ENCODE measurements at places on chromosomes 5 and 9.

DNA sequence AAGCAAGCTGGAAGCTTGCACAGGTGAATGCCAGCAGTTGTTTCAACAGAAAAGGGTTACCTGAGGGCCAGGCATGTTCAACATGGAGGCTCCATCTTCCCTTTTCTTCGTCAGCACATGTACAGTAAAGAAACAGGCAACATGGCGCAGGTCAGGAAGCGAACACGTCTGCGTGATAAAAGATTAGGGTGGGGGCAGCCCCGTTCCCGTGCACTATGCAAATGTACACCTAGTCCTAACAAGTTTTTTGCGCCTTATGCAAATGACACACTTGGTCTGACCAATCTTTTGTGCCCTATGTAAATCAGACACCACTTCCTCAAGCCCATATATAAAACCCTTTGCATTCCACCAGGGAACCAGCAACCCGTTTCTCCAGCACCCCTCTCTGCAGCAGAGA lies 452.1 kb upstream of the PTPRD start:
- DNase-seq, result no peak

DNA sequence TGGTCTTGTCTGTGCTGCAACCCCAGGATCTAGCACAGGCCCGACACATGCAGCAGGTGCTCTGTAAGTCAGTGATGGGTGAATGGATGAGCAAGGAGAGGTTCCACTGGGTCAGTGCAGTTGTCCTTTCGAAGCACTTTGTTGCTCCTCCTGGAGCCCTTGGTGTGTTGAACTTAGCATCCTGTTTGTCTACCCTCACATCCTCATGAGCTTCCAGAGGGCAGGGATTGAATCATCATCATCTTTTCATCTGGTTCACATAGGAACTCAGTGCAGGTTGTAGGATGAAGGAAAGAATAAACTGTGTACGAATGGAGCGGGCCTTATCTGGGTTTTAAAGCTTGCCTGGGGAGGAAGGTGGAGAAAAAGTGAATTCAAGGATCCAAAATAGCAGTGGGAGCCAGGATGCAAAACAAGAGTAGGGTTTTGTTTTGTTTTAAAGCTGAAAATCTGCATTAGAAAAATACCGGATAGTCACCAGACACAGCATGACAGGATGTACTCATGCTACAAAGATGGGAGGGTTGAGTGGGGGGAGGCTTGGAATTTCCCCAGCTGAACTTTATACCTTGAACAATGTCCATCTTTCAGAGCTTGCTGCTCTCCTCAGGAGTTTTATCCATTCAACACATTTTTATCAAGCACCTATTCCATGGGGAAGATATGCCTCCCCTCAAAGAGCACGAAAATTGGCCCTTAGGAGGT lies 55.8 kb downstream of the PTTG1 start:
- DNase-seq, result no peak

DNA sequence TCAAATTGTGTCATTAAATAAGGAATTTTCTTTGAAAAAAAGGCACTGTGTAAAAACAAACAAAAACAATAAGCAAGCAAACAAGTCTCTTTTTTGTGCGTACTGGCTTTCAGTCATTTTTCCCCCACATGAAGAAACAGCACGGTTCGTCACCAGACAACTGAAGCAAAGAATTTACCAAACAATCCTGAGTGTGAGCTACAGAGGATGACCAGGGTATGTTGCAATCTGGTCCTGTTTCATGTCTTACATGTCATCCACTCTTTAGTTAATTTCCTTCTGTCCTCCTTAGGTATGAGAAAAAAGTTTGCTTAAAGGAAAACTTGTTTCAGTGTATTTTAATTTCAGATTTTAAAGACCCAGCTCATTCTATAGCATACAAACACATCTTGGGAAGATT lies 1080.7 kb upstream of the NUDT12 start:
- no peak for DNase-seq

- DNase-seq, result peak; percentile 10
Measured at GRCh38 chr5:179732918-179733771, 523 bp downstream of the MAML1 start.

GRCh38 chr9:128946571-128947276 lies 679 bp downstream of the DOLK start:
- DNase-seq, result no peak

GRCh38 chr5:3639175-3639574 lies 43.5 kb downstream of the IRX1 start:
- no peak for DNase-seq

DNA sequence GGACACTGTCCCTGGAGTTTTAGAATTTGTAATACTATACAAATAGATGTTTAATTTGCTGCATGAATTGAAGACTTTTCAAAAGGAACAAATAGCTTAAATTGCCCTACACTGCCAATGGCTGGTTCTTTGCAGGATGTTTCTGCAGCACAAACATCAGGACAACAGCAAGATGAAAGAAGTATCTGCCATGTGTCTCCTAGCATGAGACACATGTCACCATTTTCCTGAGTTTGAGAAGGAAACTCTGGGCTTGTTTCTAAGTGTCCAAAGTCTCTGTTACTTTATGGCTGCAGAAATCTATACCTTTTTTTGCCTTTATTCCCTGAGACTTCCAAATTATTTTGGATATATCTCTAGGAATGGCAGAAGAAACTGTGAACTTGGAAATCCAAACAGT lies 623 bp upstream of the OR13F1 start:
- no peak for DNase-seq

- no peak for DNase-seq
Measured at GRCh38 chr5:30040488-30041118, 1152.9 kb upstream of the CDH6 start.

GRCh38 chr9:135343136-135343535 lies 136.4 kb upstream of the PPP1R26 start:
- no peak for DNase-seq

- DNase-seq, result no peak
Measured at GRCh38 chr5:2376486-2376885, 375.0 kb downstream of the IRX2 start.

GRCh38 chr9:126335837-126336735 lies 9.5 kb downstream of the MVB12B start:
- DNase-seq, result no peak

DNA sequence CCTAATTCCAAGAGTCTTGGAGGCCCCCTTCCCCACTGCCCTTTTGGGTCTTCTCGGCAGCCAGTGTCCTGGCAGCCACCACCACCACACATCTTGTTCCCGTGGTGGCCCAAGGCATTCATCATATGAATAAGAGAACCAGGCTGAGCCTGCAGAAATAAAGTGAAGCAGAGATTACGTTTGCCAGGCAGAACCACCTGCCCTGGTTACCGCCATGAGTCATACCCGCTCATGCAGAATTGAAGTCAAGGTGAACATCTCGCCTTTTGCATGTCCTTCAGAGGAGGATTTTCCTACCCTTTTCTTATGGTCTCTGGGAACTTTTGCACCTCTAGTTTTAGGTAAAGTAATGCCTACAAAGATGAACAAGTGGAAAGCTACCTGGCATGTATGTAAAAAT lies 119.5 kb upstream of the LMX1B start:
- no peak for DNase-seq

DNA sequence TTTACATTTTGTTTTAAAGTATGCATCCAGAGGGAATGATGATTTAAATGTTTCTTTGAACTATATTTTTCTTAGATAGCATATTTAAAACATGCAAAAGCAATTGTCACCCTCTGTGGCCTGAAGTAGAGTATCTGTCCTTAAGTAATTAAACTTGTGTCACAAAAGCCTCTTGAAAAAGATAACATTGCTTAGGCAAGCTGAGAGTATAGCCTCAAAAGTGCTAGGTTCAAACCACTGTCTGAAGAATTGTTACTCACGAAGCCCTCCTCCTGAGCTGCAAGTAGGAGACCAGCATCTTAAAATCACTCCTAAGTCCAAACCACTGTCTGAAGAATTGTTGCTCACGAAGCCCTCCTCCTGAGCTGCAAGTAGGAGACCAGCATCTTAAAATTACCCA lies 378.0 kb upstream of the PRR16 start:
- DNase-seq, result no peak

- DNase-seq, result no peak
Measured at GRCh38 chr9:136014147-136014923, 53.2 kb upstream of the UBAC1 start.

GRCh38 chr9:98430535-98431292 lies 175.3 kb upstream of the TBC1D2 start:
- DNase-seq, result no peak

GRCh38 chr9:22331533-22331932 lies 115.1 kb upstream of the DMRTA1 start:
- DNase-seq, result no peak

GRCh38 chr9:137986268-137987099 lies 108.9 kb downstream of the CACNA1B start:
- no peak for DNase-seq

DNA sequence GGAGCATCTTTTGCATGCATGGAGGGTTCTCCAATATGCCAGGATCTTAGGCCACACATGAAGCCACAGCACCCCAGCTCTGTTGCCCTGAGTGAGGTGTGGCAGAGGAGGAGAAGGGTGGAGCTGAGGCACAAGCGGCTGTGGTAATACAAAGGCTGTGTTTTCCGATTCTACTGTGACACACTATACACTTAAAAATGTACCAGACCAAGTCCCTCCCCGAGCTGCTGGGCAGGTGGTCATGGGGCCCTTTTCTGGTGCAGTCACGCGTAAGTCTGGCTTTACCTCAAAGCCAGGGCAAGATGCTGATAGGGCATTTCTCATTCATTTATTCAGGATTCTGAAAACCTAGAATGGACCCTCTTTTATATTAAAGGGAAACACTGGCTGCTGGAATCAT lies 3.7 kb downstream of the ADGRV1 start:
- no peak for DNase-seq

DNA sequence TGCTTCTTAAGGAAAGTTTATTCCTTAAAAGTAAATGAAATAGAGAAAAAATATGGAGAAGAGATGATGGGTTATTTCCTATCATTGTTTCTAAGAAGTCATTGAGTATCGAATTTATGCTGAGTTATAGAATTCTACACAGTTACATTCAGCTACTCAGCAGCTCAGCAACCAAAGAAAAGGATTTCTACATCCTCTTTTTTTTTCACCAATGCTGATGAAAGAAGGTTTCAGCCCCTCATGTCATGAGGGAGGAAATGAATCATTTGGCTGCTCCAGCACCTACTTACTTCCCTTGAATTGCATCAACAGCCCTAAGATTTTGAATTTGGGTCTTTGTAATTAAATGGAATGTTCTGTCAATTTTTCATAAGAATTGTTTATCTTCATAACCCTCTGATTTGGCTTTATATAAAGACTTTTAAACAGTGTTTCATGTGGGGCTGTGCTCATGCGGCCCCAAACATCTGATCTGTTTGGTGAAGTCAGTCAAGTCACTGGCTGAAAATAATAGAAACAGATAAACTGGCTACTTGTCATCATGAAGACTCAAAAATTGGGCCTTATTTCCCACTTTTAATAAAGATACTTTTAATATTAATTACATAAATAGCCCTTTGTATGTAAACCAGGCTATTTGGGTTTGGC lies 18.5 kb upstream of the SNX2 start:
- DNase-seq, result no peak

DNA sequence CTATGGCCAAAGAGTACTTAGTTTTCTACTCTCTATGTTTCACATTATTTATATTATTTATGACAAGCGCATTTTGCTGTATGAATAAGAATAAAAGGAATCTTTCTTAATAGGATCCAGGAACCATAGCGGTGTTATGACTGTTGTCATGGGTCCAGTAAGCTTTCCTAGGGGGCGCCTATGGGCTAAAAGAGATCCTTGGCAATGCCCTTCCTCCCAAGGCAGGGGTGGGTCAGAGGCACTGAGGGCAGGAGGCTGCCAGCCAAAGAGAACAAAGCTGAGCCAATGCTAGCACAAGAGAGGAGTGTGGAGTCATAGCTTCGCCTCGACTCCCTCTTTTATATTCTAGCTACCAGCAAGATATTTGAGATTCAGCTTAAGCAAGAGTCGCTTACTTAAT lies 98.4 kb upstream of the GNAQ start:
- DNase-seq, result no peak

- DNase-seq, result no peak
Measured at GRCh38 chr5:79794347-79794746, 104.7 kb downstream of the CMYA5 start.

DNA sequence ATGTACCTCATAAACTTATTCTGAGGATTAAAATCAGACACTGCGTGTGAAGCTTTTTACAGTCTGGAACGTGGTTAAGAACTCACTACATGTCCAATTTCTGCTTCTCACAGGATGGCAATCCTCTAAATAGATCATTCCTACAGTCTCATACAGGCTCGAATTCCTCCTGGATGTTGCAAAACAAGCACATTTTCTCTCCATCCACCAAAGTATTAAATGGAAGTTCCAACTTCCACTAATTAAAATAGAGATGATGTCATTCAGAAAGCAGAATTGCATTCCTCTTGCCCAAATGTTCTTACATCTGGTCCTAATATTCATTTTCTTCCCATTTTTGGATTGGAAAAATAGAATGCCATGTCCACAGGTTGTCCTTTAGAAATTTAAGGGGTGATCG lies 145.5 kb upstream of the PCA3 start:
- DNase-seq, result no peak

- no peak for DNase-seq
Measured at GRCh38 chr5:61995486-61995885, 310.5 kb upstream of the KIF2A start.

- no peak for DNase-seq
Measured at GRCh38 chr5:88925692-88926490, 42.9 kb upstream of the MEF2C start.

DNA sequence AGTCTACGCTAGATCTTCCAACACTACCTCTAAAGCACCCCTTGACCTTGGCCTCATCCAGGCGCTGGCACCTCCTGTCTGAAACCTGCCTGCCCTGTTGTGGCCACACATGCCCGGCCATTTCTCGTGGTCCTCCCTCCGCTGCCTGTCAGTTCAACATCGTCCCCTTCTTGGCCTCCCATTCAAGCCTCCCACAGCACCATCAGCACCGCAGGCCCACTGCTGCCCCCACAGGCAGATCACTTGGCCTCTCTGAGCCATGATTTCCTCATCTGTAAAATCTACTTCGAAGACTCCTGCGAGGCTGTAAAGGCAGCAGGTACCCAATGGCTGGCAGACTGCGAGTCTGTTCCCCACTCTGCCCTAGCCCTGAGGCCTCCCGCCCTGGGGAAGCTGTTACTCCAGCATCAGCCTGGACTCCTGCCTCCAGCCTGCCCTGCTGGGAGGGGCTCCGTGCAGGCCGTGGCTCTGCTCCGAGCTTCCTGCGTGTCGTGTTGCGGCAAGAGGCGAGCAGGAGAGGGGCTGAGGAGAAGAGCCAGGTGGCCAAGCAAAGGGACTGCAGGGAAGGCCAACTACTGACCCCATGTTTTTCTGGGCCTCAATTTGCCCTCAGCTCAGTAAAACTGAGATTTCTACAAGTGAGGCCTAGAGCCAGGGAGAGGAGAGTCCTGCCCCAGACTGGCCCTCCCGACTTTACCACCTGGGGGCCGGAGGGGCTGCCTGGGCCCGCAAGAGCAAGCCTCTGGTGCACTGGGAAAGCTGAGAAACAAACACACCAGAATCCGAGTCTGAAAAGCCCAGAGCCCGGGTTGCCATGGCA lies 70.5 kb upstream of the LRRTM2 start:
- DNase-seq, result no peak

DNA sequence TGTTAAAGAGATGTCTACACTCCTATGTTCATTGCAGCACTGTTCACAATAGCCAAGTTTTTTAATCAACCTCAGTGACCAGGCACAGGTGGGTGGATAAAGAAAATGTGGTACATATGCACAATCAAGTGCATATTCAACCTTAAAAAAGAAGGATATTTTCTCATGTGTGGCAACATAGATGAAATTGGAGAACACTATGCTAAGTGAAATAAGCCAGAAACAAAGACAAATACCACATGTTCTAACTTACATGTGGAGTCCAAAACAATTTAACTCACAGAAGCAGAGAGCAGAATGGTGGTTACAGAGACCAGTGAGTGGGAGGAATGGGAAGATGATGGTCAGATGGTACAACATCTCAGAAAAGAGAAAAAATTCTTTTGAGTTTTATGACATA lies 31.8 kb downstream of the ANXA1 start:
- no peak for DNase-seq
